ENCODE measurements at places on chromosomes 3 and 15. TPM values are rescaled to one million over a fixed set of nuclear protein-coding genes. Genes with fewer than 3 reads are reported as not detected.

Gene FLNB
- 62.5 TPM for total RNA-seq

Gene ZBBX
- not detected for total RNA-seq

Gene PFKFB4
- total RNA-seq = 12.2 TPM

Gene PTH1R
- 0.66 TPM for total RNA-seq

Gene BCL6
- 28.9 TPM for total RNA-seq

Gene WDR53
- 6.4 TPM for total RNA-seq

Gene ARNT2
- 4.7 TPM for total RNA-seq

Measured in smooth muscle cell of trachea (primary cell).